Activated CD4-positive, alpha-beta T cell treated with anti-CD3 and anti-CD28 coated beads, Interleukin-2, amount 10 ng/mL, durations not matched to agents 7 days and 5 days (primary cell): ENCODE measurements at places on chromosomes 6 and 20.
A peak's percentile ranks its signal among the peaks of the same experiment; 100 is the strongest.

DNA sequence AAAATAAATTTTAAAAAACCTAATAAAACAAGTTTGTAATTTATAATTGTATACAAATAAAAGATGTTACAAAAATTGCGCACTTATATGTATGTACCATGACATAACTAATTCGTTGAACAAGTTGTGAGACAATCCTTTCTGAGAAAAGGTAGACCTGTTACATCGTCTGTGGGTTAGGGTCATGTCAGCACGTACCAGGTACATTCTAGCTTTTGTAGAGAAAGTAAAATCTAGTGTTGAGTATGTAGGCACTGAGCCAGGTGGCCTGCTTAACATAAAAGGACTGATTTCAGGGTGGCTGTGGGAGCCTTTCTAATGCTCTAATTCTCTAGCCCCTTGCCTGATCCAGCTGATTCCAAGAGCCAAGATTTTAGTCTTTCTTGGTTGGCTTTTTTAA is 10.4 kb downstream of the RPL7L1 start:
- DNase-seq = peak; percentile 22

DNA sequence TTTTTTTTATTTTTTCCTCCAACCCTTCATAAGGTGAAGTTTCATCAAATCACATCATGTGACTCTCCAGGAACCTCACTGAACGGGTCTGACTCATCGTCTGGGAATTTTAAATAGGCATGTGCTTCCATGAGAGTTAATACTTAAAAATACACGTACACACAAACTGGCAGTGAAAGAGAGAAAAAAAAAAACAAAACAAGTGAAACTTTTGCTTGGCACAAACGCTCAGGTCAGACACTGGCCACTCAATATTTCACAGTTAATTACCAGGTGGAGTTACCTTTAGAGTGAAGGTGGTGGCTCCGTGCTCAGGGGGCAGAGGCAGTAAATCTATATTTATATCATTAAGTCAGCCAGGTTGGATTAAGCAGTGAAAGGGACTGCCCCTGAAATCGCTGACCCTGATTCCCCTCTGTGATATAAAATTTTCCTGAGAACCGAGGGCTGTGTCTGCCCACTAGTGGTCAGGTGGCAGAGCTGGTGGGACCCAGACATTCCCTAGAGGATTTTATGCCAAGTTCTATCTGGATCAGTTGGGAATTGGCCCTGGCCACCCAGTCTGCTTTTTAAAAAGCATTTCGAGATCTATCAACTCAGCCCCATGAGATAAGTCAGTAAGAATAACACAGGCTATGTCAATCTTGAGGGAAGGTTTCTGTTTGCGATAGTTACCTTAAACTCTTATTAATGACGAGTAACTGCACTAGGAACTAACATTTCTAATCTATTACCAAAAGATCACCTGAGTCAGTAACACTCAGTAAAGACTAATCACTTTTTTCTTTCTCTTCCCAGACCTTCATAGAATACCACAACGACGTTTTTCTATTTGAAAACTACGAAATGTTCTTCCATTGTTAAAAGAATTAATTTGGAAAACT is 259.1 kb downstream of the HDGFL1 start:
- no peak for DNase-seq

DNA sequence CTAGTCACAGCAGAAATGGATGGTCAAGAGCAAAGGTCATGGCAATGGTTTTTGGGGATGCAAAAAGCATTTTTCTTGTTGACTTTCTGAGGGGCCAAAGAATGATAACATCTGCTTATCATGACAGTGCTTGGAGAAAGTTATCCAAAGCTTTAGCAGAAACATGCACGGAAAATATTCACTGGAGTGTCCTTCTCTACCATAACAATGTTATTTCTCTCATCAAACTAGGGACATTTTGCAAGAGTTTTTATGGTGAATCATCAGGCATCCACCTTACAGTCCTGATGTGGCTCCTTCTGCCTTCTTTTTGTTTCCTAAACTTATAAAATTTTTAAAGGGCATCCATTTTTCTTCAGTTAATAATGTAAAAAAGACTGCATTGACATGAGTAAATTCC is 302.3 kb downstream of the HIVEP2 start:
- no peak for DNase-seq

DNA sequence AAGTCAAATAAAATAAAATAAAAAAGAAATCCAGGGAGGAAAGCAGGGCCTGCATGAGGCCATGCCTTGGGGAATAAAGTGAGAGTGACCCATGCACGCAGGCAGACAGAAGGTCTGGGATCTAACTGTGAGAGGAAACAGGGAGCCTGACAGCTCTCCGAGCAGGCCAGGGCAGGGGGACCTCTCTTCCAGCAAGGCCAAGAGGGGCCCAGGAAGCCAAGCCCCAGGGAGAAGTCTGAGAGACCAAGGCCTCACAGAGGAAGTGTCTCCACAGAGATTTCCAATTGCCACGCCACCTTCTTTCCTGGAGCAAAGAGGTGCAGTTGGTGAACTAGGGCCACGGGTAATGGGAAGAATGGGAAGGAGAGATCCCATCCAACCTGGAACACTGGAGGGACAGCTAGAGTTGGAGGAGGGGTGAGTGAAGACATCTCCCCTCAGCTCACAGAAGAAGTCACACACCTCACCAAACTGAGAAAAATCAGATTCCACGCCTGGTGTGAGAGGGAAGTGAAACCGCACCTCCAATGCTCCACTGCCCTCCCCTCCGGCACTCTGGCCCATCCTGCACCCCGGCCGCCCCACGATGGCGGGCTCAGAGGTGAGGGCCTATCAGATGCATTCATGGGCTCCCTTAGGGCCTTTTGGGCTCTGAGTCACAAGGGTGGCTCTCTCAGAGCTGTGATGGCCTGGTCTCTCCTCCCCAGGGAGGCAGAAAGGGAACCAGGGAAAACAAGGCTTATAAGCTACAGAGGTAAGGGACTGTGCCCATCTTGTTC is 25.1 kb upstream of the TAF8 start:
- DNase-seq = no peak

GRCh38 chr20:33061658-33062028 is 7.9 kb downstream of the BPIFB3 start:
- DNase-seq = no peak

DNA sequence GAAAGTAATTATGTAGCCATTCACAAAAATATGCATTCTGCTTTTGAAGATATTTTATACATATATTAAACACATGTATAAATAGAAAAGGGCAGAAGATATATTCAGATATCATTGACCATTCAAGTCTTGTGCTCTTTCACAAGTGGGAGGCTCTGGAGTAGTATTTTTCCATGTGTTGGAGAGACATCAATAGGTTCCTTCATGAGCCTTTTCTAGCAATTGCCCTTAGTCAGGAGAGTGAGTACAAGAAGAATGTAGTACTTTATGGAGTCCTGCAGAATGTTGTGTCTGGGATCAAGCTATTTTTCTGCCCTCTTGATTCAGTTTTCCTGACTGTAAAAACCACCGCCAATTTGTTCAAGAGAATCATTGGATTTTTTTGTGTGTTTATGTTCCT is 117.9 kb downstream of the LRRC1 start:
- DNase-seq = no peak

DNA sequence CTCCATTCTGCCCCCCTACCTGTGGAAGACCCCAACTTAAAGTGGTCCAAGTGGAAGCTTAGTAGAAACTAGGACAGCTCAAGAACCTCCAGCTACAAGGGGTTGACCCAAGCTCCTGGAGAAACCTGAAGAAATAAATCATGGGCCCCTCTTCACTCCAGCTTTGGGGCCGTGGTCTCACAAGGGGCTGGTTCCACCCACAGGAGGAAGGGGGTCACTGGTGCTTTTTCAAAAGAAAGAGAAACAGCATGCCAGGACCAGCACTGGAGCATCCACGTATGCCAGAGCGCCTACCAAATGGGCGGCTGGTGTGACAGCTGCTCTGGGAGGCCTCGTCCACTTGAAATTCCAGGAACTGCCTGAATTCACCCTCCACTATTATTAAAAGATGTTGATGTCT is 14.4 kb upstream of the ANKRD60 start:
- no peak for DNase-seq

- DNase-seq = peak; percentile 58
Measured at GRCh38 chr6:142819603-142820337, 125.2 kb downstream of the HIVEP2 start.

GRCh38 chr20:20864351-20865096 is 152.1 kb upstream of the RALGAPA2 start:
- no peak for DNase-seq

DNA sequence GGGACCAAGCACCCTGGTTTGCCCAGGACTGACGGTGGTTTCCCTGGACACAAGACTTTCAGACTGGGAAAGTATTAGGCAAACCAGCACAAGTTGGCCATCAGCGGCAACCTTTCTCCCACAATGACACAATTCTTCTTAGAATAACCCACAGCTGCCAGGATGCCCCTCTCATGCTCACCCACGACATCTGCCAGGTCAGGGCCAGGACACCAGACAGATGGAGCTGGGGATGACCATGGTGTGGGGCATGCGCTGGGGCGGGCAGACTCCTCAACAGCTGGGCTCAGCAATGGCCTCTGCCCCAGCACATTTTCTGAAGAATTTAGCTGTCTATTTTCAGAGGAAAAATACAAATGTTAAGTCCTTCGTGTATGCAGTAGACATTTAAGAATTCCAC is 226.4 kb downstream of the FNDC1 start:
- DNase-seq = no peak

GRCh38 chr20:1414982-1415381 is 22.1 kb upstream of the FKBP1A start:
- DNase-seq = no peak

DNA sequence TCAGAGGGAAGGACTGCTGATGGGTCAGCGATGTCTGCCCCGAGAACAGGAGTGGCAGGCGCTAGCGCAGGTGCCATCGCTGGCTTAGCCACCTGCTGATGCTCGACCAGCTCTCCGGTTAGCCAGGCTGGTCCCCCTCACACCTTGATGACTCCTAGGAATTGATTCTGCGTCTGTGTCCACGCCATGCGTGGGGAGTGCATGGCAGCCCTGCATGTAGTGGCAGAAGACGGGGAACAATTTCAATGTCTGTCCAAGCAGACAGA is 6.7 kb downstream of the SS18L1 start:
- no peak for DNase-seq

GRCh38 chr20:50309280-50309763 is 118.7 kb downstream of the CEBPB start:
- DNase-seq = no peak

GRCh38 chr6:13463328-13463717 is 24.1 kb downstream of the GFOD1 start:
- DNase-seq = no peak

- DNase-seq = no peak
Measured at GRCh38 chr20:22729616-22730236, 145.4 kb upstream of the FOXA2 start.

GRCh38 chr20:19547547-19547946 is 210.5 kb upstream of the RIN2 start:
- DNase-seq = no peak

DNA sequence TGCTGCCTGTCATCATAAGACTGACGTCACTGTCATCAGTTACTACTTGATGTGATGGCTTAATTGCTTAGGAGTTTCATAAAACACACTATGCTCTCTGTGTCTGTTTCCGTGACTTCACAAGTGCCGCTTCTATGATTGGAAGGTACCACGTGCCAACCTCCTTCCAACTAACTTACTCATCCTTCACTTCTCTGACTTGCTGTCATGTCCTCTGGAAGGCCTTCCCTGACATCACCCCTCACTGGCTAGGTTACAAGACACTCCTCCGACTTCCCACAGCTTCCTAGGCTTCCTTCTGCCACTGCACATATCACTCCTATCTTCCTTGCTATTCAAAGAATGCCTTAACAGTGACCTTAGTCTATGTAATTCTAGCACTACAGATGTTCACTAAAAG is 20.4 kb downstream of the SERINC3 start:
- no peak for DNase-seq

- no peak for DNase-seq
Measured at GRCh38 chr6:154606860-154607259, 96.4 kb upstream of the CNKSR3 start.

- no peak for DNase-seq
Measured at GRCh38 chr20:34755367-34755766, 51.2 kb downstream of the TP53INP2 start.

DNA sequence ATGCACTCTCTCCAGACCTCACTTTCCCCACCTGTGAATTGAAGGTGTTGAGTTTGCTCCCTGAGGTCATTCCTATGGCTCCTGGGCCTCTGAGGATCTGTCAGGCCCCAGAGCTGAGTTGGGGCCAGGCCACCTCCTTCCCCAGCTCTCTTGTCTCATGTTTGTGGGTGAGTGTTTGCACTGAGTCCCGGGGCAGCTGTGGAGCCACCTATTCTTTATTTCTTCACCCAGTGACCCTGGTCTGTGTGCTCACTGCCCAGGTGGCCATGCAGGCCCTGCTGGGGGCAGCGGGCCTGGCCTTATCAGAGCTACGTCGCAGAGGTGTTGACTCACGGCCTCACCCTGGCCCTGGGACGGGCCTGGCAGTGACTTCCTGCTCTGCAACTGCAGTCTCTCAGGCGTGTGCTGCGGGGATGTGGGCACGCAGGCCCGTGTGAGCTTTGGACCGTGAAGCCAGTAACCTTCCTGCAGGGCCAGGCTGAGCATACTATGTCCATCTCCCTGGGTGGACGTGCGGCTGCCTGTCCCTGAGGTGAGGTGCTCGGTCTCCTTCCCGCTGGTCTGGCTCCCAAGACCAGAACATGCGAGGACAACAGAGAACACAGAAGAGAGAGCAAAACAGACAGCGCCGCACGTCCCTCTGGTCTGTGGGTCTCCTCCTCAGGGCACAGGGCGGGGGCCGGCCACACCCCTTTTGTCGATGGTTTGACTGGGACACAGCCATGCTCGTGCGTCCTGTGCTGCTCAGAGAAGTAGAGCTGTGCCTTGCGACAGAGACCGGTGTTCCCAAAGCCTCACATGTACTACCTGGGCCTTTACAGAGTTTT is 12.1 kb downstream of the TMEM181 start:
- DNase-seq = no peak

- no peak for DNase-seq
Measured at GRCh38 chr6:38220069-38220723, 400.7 kb downstream of the ZFAND3 start.

- DNase-seq = no peak
Measured at GRCh38 chr20:33630507-33630906, 31.6 kb upstream of the C20orf144 start.

DNA sequence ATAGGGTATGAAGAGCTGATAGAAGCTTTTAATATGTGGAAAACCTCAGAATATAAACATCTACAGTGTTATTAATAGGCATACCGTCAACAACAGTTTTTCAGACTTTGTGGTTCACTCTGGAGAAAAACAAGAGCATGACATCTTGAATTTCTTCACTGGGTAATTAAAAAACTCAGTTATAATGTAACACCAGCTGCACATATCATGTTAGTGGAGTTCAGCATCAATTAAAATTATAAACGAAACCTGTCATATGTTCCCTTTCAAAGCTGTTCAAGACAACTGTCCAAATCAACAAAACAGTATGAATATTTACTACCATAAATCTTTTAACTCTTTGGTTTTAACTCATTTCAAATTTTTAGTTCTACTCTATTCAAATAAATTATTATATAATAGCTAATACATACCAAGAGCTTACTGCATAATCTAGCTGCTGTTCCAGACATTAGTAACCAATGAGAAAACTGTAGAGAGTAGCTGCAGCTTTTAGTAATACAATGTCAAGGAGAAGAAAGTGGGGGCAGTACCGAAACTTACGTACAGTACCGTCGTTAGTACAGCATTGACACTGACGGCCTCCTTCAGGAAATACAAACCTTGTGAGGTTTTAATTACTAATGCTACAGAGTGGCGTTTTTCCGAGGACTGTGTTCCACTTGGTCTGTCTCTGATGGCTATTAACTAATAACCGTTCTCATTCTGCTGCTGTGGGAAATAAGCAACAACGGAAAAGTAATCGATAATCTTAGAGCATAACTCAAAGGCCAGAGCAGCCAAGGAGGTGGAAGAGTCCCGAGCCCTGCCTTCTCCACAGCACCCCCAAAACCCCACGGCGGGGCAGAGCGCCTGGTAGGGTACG is 532 bp upstream of the PM20D2 start:
- peak; percentile 51 for DNase-seq
